ENCODE measurements at places on chromosomes 1 and 21.

GRCh38 chr1:232335261-232335660 is 294.7 kb downstream of the SIPA1L2 start:
- DNase-seq: no peak

DNA sequence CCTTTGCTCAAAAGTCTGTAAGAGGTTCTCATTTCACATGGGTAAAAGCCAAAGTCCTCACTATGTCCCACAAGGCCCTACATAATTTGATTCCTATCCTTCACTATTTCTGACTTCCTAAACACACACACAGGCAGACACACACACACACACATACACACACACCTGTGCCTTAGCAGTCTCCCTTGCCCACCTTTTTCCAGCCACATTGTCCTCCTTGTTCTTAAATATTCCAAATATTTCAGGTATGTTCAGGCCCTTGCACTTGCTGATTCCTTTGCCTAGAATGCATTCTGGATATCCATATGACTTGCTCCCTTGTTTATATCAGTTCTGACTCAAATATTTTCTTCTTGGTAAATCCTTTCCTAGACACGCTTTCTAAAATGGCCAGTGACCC is 54.6 kb downstream of the NTNG1 start:
- DNase-seq: peak; percentile 13

GRCh38 chr1:28064064-28064463 is 24.3 kb downstream of the EYA3 start:
- DNase-seq: peak; percentile 21

DNA sequence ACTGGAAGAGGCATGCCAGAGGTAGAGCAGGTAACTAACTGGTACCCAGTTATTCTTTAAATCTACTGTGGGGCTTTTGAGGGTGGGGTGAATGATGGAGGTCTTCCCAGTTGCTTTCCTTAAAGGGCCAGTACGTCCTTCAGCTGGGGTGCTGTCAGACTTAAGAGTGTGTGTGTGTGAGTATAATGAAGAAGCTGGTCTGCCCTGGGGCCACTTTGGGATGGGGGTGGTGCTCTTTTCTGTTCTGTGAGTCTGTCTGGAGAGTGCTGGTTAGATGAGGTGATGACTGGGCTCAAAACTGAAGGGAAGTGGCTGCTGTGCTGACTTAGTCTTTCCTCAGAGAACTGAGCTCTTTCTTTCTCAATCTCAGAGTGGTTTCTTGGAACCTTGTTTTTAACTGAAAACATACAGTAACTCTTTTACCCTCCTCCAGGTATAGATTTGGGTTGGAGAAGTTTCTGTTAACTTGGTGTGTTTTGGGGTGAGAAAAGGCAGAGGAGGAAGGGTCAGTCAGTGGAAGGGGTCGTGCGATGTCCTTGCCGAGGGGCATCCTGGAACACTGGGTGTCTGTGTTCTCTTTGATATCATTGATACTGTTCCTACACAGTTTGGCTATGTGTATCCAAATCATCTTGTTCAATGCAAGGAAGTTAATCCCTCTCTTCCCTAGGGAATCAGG is 746 bp downstream of the MACF1 start:
- peak; percentile 86 for DNase-seq

DNA sequence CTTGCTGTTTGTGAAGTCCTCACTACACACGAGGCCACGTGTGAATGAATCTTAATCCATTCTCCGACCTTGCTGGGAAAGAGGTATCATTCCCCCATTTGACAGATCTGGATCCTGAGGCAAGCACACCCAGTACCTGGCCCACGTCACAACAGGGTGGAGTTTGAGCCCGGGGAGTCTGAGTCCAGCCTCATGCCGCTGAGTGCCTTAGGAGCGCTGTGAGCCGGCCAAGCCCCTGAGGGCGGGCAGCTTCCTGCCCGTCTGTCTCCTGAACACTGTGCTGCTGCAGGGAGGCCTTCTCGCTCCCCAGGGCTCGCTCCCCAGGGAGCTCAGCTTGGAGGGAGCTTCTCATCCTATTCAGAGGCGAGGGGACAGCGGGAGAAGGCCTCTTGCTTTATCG is 29.7 kb downstream of the SLC45A1 start:
- DNase-seq: no peak

- no peak for DNase-seq
Measured at GRCh38 chr1:201982082-201982622, 296 bp upstream of the RNPEP start.

GRCh38 chr1:201745023-201745422 is 83.9 kb upstream of the IPO9 start:
- DNase-seq: peak; percentile 56

GRCh38 chr1:199946305-199947155 is 81.0 kb upstream of the NR5A2 start:
- DNase-seq: no peak

GRCh38 chr1:152543820-152544219 is 22.8 kb downstream of the LCE3E start:
- DNase-seq: no peak

GRCh38 chr1:6486433-6487011 is 4.9 kb downstream of the PLEKHG5 start:
- peak; percentile 32 for DNase-seq

GRCh38 chr21:45537746-45538291 is 4.4 kb downstream of the SLC19A1 start:
- no peak for DNase-seq

DNA sequence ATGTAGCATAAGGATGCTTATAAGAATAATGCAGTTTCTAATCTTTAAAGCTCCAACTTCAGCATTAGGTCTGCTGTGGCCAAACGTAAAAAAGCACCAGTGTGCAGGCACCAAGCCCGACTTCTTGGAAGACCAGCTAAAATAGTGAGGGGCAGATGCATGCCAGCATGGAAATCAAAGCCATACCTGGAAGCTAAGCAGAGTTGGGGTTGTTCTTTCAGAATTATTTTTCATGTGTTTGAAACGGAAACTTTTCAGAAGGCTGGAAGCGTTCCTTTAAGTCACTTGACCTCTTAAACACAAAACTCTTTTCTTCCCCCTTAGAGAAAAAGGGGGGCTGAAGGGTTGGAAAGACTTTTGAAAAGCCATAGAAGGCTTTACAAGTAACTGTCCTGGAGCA is 329.2 kb upstream of the C1orf87 start:
- no peak for DNase-seq

DNA sequence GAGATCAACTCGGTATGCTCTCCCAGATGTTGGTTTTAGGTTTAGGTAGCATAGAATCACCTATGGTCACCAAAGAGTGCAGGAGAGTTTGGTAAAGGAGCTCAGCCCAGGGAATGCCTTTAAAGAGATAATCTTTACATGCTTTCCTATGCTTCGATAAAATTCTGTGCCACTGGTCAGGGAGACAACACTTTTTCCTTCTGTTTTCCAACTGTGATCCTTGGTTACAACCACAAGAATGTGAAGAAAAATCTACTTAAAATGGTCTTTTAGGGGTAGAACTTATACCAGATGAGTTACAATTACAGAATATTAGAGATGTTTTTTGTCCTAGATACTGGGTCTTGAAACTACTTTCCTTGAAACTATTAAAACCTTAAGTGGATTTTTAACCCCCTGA is 895.6 kb downstream of the TTLL7 start:
- no peak for DNase-seq

- DNase-seq: no peak
Measured at GRCh38 chr1:158992787-158993312, 16.9 kb upstream of the IFI16 start.

DNA sequence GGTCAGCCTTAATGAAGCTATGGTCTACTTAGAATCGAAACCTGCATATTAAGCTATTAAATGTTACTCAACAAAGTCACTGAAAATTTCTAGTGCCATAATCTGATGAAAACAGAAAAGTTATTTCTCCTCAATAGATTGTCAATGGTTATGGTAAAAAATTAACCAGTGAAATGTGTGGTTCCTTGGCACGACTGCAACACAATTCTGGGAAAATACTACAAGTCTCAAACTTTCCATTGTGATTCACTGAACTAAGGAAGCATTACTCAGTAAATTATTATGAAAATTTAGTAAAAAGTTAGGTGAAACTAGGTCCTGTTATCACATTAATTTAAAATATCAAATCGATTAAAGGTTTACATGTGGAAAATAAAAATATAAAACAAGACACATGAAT is 12.8 kb upstream of the OR2T10 start:
- no peak for DNase-seq

GRCh38 chr1:59502009-59502691 is 205.3 kb downstream of the FGGY start:
- peak; percentile 71 for DNase-seq

DNA sequence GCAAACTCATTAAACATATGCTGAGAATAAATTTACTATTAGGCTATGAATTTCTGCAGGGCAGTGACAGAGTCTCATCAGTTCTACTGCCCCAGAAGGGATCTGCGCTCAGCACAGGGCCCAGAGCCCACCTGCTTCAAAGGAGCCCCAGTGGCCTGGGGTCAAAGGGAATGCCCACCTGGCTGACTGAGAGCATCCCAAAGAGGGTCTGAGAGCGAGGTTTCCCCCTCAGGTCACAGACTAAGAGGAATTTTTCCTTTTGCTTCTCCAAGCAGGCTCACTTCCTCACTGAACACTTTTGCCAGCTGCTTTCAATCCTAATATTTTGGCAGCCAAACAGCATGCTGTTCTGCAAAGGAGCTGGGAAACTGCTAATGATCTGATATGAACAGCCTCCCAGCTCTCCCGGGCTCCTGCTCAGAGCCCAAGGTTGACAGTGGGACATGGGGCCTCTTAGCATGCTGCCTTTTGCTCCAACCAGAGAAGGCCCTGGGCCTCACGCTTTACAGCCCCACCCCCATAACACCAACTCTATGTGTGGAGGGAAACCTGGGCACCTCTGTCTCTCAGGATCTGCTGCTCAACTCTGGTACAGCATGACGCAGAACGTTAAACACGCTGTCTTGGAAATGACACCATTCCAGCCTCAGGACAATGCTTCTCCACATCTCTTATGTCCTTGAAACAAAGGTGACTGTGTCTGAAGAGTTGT is 70.7 kb upstream of the SYT6 start:
- no peak for DNase-seq

GRCh38 chr1:31010086-31010989 is 55.2 kb downstream of the PUM1 start:
- no peak for DNase-seq

DNA sequence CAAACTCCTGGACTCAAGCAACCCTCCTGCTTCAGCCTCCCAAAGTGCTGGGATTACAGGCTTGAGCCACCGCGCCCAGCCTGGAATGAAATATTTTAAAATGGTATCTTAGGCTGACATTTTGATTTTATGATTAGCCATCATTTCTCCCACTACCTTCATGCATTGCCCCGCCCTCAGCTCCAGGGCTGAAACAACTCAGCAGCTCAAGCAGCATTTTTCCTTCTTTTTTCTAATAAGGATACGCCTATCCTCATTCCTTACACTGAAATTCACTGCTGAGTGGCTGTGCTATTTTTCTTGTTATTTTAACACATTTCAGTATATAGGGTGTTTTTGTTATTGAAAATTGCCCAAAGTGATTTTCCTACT is 56.8 kb upstream of the HTR1D start:
- DNase-seq: no peak

- no peak for DNase-seq
Measured at GRCh38 chr21:42425591-42425990, 21.9 kb downstream of the UBASH3A start.

GRCh38 chr1:101044749-101045148 is 19.2 kb upstream of the DPH5 start:
- DNase-seq: no peak

DNA sequence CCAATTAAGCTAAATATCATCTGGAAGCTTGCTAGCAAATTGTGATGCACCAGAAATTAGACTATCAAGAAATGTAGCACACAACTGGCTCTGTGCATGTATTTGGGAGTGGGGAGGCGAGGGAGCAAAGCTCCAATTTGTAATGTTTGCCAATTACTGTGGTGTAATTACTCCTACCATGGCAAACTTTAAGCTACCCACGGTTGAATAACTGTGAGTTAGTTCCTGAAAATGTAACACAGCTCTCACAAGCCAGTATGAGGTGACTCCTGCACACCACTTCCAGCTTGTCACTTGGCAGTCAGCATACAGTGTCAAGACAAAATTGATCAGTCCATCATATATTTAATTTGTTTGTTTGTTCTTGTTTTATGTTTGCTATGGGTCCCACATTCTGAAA is 141.2 kb downstream of the TM2D1 start:
- DNase-seq: no peak

GRCh38 chr1:82697965-82698364 is 897.2 kb downstream of the ADGRL2 start:
- no peak for DNase-seq

- DNase-seq: no peak
Measured at GRCh38 chr1:59556802-59557548, 257.8 kb upstream of the HOOK1 start.

DNA sequence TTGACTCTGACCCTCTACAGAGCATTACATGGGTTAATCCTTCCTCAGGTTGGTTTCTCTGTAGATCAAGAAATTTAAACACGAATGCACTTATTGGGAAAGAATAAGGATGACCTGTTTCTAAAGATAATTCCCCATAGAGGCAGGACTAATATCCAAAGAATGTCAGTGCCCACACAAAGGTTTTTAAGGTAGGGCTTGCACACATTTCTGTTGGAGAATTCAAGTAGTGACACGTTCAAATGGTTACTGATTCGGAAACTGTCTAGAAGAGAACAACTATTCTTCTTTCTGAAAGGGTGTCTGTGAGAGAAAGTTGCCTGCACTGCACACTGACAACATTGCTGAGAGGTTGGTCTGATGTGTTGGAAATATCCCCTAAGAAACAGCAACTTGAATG is 167.3 kb downstream of the ZNF326 start:
- no peak for DNase-seq

DNA sequence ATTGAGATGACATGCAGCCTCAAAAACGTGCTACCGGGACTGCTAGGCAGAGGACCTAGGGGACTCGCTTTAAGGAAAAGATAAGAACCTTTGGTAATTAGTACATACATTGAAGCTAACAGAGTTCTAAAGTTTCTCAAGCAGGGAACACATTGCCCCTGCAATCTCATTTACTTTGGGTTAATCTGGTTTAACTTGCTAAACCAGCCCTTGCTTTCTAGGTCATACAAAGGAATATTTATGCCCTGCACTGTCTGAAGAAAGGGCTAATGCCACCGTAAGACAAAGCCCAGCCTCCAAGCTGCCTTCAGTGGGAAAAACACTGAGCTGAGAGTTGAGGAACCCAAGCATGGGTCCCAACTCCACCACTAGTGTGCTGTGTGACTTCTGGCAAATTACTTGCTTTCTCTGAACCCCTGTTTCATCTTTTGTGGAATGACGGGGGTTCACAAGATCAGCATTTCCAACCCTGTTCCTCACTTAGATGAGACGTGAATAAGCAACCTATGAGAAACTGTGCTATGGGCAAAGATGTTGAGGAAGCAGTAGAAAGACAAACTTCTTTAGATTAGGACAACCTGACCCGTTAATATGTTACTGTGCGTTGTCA is 66.3 kb downstream of the VWA5B1 start:
- DNase-seq: no peak

Measured in NCI-H226 (cell line).